Activated CD4-positive, alpha-beta T cell treated with anti-CD3 and anti-CD28 coated beads, Interleukin-2, amount 10 ng/mL, durations not matched to agents 7 days and 5 days (primary cell): ENCODE measurements at places on chromosomes 7 and 10. TPM values are rescaled to one million over a fixed set of nuclear protein-coding genes. Genes with fewer than 3 reads are reported as not detected.
A peak's percentile ranks its signal among the peaks of the same experiment; 100 is the strongest.

Gene TMEM184A
- total RNA-seq: not detected

Gene AGAP9
- 4.0 TPM for total RNA-seq

Gene ADAP1
- total RNA-seq: 13.5 TPM

Gene SPDYE16
- total RNA-seq: 0.30 TPM

Gene FKBP9
- total RNA-seq: 1.3 TPM

Gene HECW1
- total RNA-seq: not detected

GRCh38 chr7:1675673-1676549, 5.8 kb downstream of the ELFN1 start:
- no peak overlapping the region for H3K27ac ChIP-seq
- no peak overlapping the region for H3K4me3 ChIP-seq
- H3K36me3 ChIP-seq: no peaks in the 10 kb centered on the region
- no peaks in the 10 kb centered on the region for H3K4me1 ChIP-seq

DNA sequence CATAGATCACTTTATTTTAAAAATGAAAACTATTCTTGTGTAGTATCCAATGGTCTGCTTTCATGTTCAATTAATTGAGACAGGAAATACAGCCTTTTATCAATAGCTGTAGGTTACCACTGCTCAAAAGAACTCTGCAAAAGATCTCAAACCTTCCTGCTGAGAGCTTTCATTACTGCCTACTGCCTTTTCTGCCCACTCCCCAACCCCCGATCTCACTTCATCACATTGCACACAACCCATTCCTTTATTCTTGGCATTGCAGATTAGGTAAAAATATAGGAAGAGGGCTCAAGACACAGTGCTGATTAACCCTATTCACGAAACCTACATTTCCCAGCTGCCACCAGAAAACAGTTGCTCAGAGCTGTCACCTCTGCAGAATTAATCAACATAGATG, 171.4 kb downstream of the BTAF1 start:
- no peak for DNase-seq
- no peak overlapping the region for H3K27ac ChIP-seq
- H3K36me3 ChIP-seq: no peaks in the 10 kb centered on the region
- peaks cover 2% of the 10 kb centered on the region for H3K4me1 ChIP-seq
- H3K4me3 ChIP-seq: no peak overlapping the region

- H3K27me3 ChIP-seq: peaks cover 5% of the 10 kb centered on the region
- H3K4me1 ChIP-seq: peaks cover 55% of the 10 kb centered on the region
- no peak for DNase-seq
Observed at GRCh38 chr10:104255311-104255981, 754 bp downstream of the GSTO1 start.

- H3K4me1 ChIP-seq: peaks cover 5% of the 10 kb centered on the region
- peaks cover 26% of the 10 kb centered on the region for H3K36me3 ChIP-seq
- H3K4me3 ChIP-seq: no peak overlapping the region
- DNase-seq: no peak
Observed at GRCh38 chr7:154987571-154987970, 15.4 kb downstream of the PAXIP1 start.

DNA sequence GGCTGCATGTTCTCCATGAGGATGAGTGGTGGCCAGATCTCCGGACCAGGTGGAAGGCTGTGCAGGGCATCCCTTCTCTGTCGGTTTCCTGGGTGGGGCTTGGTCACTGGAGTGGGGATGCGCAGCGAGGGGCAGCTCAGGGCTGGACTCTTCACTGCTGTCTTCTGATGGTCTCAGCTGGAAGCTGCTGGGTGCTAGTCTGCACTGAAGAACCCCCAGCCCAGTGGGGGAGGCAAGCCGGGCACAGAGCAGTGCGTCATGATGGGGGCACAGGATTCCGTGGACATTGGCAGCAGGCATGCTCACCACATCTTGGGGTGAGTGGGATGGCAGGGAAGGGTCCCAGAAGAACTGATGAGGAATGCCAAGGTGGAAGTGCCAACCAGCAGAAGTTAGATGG, 39.8 kb downstream of the EEPD1 start:
- H3K27me3 ChIP-seq: no peaks in the 10 kb centered on the region
- H3K36me3 ChIP-seq: no peaks in the 10 kb centered on the region
- no peak overlapping the region for H3K4me3 ChIP-seq
- no peak overlapping the region for H3K27ac ChIP-seq
- no peaks in the 10 kb centered on the region for H3K4me1 ChIP-seq

GRCh38 chr7:1234049-1234880, 1.6 kb downstream of the UNCX start:
- peak overlapping the region; percentile 83 for H3K27ac ChIP-seq
- no peak for DNase-seq
- H3K4me1 ChIP-seq: peaks cover 12% of the 10 kb centered on the region
- H3K27me3 ChIP-seq: peaks cover 50% of the 10 kb centered on the region
- peak overlapping the region; percentile 50 for H3K4me3 ChIP-seq

DNA sequence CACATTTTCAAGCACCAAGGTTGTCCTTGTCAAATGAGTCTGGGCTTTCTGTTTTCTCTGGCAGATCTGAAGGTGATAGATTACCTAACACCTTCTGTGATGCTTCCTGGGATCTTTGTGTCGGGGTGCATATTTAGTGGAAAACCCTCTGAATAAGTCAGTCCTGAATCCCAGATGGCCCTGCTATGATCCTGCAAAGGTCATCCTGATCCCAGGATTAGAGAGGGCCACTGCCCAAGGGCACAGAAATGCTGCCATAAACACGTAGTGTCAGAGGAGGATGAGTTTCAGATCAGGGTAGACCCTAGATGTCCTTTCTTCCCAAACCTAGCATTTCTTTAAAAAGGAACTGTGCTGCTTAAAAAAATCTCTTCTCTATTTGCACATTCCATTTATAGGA, 19.0 kb downstream of the AGR2 start:
- no peaks in the 10 kb centered on the region for H3K36me3 ChIP-seq
- H3K27ac ChIP-seq: no peak overlapping the region
- H3K27me3 ChIP-seq: no peaks in the 10 kb centered on the region
- H3K4me3 ChIP-seq: no peak overlapping the region
- no peak for DNase-seq

DNA sequence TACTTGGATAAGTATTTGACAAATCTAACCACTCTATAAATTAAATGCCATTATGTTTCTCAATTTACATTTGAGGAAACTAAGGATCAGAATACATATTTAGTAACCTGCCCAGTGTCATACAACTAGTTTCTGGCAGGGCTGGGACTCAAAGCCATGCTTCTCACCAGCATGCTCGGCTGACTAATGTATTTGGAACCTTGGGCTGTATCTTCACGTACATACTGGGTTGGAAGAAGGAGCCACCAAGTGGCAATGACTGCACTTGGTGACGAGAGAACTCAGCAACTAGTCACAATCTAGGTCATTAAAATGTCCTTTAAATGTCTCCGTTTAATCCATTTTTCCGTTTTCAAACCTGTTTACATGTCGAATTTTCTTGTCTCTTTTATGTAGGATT, 42.9 kb downstream of the CHRM2 start:
- no peaks in the 10 kb centered on the region for H3K36me3 ChIP-seq
- H3K27ac ChIP-seq: no peak overlapping the region
- DNase-seq: no peak

DNA sequence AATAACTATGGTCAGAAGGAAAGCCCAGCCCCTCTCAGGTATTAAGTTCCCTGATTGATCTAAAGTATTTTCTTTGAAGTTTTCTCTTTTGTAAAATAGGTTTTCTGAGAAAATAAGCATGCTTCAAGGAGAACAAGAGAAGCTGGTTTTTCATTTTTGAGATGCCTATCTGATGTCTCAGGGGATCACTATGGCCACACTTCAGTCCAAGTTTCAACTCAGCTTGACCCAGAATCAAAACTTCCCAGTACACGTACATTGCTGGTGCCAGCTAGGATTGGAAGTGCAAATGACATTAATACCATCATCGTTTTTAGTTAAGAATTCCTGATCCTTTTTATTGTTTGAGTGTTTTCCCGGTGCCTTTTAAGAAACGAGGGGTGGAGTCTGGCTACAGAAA, 7.2 kb downstream of the ITIH5 start:
- no peaks in the 10 kb centered on the region for H3K4me1 ChIP-seq
- H3K4me3 ChIP-seq: no peak overlapping the region
- no peak for DNase-seq
- no peak overlapping the region for H3K27ac ChIP-seq

DNA sequence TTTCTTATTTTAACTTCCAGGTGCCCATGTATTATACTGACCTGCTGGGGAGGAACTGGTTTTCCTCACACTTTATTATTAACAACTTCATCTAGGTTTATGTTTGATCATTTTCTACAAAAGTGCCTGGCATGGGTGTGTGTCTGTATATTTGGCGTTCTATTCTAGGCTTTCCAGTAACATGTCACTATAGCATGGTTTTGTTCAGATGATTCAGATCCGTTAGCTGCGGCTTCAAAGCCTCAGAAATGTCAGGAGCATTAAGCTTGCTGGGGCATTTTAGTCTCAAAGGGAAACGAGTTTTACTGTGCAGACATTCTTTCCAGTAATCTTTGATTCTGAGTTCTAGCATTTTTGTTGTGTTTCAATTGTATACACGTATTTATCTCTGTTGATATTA, 2.3 kb downstream of the INPP5A start:
- H3K27me3 ChIP-seq: peaks cover 5% of the 10 kb centered on the region
- DNase-seq: peak; percentile 53
- H3K4me3 ChIP-seq: peak overlapping the region; percentile 89
- peak overlapping the region; percentile 84 for H3K27ac ChIP-seq
- peaks cover 13% of the 10 kb centered on the region for H3K36me3 ChIP-seq

GRCh38 chr10:51273574-51273973, 199.3 kb downstream of the PRKG1 start:
- H3K36me3 ChIP-seq: no peaks in the 10 kb centered on the region
- no peak overlapping the region for H3K27ac ChIP-seq
- no peaks in the 10 kb centered on the region for H3K27me3 ChIP-seq
- DNase-seq: no peak
- no peaks in the 10 kb centered on the region for H3K4me1 ChIP-seq
- no peak overlapping the region for H3K4me3 ChIP-seq

DNA sequence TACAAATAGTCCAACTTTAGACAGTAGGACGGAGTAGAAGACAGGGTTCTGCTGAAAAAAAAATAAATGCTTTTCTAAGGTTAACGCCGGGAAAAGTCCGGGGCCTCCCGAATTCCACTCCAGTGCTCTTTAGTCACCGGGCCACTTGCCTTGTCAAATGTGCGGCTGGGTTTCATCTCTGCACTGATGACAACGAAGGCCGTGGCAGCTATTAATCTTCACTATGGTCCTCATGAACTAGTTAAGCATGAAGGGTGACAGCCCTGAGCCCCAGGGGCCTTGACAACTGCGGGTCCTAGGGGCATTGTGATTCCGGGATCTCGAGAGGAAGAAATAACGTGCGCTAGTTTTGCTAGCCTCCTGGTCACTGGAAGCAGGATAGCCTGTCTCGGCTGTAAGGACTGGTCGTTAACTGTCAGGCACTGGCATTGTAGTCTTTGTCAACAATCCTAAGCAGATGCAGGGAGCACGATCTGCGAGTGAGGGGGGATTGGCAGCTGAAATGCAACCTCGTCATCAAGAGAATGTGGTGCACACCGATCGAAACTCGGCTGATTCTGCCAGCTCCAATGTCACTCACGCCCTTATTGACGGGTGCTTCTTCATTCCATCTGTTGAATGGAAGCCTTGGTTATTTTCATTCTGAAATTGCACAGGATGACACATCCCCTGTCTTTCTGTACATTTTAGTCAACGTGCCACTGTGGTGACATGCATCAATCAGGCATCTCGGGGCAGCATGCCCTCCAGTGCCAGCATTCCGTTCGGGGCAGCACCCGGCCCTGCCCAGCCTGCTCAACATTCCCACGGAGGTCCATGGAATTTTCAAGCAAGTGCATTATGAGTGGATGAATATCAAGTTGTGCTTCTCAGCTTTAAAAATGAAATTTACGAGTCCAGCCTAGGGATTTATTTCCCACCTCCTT, 51.6 kb upstream of the MGMT start:
- H3K27me3 ChIP-seq: no peaks in the 10 kb centered on the region
- H3K4me1 ChIP-seq: no peaks in the 10 kb centered on the region
- no peak overlapping the region for H3K27ac ChIP-seq
- H3K36me3 ChIP-seq: no peaks in the 10 kb centered on the region
- no peak overlapping the region for H3K4me3 ChIP-seq
- no peak for DNase-seq

- no peak overlapping the region for H3K4me3 ChIP-seq
- H3K27me3 ChIP-seq: no peaks in the 10 kb centered on the region
- H3K36me3 ChIP-seq: no peaks in the 10 kb centered on the region
- H3K27ac ChIP-seq: no peak overlapping the region
- H3K4me1 ChIP-seq: peaks cover 2% of the 10 kb centered on the region
- DNase-seq: peak; percentile 24
Observed at GRCh38 chr7:36312064-36312914, 77.4 kb upstream of the ANLN start.
